ENCODE measurements at places on chromosomes 5 and 9. TPM values are rescaled to one million over a fixed set of nuclear protein-coding genes. Genes with fewer than 3 reads are reported as not detected.

TAF1L gene
- not detected for total RNA-seq

CYFIP2 gene
- total RNA-seq = 10.3 TPM

SGCD gene
- 1.0 TPM for total RNA-seq

EIF4E1B gene
- total RNA-seq = not detected

IL13 gene
- total RNA-seq = not detected

DNA sequence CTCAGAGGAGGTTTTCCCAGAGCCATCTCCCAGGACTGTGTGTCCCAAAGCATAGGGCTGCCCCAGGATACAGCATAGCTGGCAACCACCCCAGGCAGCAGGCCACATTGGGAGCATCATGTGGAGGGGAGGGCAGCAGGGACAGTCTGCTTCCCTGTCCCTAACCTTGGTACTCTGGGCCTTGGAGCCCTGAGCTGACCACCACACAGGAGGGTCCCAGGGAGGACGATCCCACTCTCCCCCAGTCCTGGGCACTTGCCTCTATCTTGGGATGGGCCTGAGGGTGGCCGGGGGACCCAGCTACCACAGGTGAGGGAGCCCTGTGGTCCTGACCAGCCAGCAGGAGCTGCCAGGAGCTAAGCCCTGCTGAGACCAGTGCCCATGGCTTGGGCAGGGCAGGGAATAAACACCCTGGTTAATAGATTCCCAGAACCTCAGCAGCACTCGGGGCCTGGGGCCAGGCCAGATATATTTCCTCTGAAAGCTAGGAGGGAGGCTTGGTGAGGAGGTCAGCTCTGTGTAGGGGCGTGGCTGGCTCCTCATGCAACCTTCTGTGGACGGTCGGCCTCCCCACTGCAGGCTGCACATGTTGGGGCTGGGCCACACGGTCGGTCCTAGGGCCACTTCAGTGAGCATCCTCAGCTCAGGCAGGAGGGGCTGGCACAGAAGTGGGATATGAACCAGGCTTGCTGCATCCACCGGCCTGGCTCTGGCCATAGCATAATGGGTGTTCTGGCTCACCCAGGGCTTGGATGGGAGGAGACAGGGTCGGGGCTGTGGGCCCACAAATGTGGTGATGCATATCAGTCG, 4.2 kb downstream of the NINJ1 start:
- no peaks in the 10 kb centered on the region for H3K36me3 ChIP-seq
- no peak for DNase-seq
- no peaks in the 10 kb centered on the region for H3K27me3 ChIP-seq
- H3K4me1 ChIP-seq = peaks cover 83% of the 10 kb centered on the region
- no peak overlapping the region for H3K4me3 ChIP-seq
- H3K27ac ChIP-seq = peak overlapping the region; percentile 91

- H3K36me3 ChIP-seq = no peaks in the 10 kb centered on the region
- H3K27me3 ChIP-seq = no peaks in the 10 kb centered on the region
- no peak overlapping the region for H3K4me3 ChIP-seq
Observed at GRCh38 chr9:107975426-107976010, 485.9 kb upstream of the KLF4 start.

DNA sequence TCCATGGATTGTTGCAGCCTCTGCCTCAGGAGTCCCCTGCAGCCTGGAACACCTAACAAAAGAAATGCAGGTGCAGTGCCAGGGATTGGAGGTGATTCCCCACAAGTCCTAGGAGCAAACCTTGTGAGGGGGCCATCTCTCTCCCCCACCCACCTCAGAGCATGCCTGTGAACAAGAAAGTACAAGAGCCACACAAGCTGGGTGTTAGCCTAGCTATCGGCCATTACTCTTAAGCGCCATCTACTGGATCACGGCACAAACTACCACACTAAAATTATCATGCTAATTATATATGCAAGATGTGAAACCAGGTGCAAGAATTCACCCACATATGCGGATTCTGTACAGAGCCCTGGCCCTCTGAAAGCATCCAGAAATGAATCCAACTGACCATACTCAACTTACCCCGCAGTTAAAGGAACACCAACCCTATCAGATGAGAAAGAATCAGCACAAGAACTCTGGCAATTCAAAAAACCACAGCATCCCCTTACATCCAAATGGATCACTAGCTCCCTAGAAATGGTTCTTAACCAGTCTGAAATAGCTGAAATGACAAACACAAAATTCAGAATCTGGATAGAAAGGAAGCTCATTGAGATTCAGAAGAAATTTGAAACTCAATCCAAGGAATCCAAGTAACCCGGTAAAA, 16.5 kb upstream of the PRSS3 start:
- H3K27me3 ChIP-seq = no peaks in the 10 kb centered on the region
- no peaks in the 10 kb centered on the region for H3K36me3 ChIP-seq
- no peak overlapping the region for H3K27ac ChIP-seq
- no peak for DNase-seq
- H3K4me3 ChIP-seq = no peak overlapping the region
- H3K4me1 ChIP-seq = no peaks in the 10 kb centered on the region

DNA sequence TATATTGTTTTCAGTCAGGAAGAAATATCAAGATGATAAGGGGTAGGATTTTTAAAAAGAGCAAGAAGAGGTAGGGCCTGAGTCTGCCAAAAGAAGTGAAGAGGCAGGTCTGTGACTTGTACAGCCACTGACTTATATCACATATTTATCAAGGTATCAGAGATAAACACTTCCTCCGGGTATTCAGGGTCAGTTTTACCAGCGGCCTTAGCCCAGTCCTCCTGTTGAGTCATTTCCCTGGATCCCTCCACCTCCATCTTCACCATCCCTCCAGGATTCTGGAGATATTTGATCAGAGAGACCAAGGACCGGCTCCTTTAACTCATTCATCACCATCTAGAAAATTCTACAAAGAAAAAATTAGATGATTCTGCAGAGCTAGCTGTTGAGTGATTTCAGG, 375.7 kb upstream of the TUSC1 start:
- H3K36me3 ChIP-seq = no peaks in the 10 kb centered on the region
- H3K27ac ChIP-seq = no peak overlapping the region
- no peak overlapping the region for H3K4me3 ChIP-seq
- no peak for DNase-seq
- no peaks in the 10 kb centered on the region for H3K4me1 ChIP-seq

Measured in esophagus squamous epithelium (tissue), 5 donors.